ENCODE measurements at places on chromosomes 12 and 14.
A peak's percentile ranks its signal among the peaks of the same experiment; 100 is the strongest.

- no peak for DNase-seq
Measured at GRCh38 chr12:86373813-86374212, 117.6 kb upstream of the MGAT4C start.

DNA sequence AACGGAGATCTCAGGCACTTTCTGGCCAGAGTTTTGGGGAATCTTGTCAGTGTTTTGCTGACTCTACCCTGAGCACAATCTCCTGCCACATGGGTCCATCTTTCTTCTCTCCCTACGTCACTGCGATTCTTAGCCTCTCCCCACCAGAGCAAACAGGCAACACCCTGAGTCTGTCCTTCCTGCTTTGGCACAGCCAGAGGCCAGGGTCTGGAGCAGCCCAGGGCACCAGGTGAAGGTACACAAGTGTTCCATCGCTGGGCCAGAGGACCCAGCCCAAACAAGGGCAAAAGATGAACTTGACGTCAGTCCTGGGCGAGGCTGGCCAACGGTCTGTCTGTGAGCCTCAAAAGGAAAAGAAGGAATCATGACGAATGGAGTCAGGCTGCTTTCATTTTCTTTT is 12.7 kb upstream of the CCDC177 start:
- no peak for DNase-seq

GRCh38 chr14:23068789-23069412 is 11.6 kb upstream of the CDH24 start:
- DNase-seq: peak; percentile 75

- no peak for DNase-seq
Measured at GRCh38 chr14:82694820-82695219, 1161.2 kb upstream of the SEL1L start.

DNA sequence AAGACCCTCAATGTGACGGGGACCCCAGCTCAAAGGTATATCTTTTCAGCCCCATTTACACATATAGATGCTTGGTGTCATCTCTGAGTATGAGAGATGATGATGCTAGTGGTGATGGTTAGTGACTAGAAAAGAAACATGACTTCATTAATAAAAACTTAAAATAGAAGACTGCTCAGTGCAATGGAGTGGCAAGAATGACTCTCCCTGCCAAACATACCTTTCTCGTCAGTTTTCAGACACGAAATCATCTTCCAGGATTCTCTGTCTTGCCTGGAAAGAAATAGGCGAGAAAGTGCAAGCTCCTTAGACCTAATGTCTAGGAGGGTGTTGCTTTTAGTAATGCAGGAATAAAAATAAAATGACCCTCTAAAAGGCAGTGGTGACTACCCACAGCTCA is 71.7 kb downstream of the TPH2 start:
- no peak for DNase-seq

DNA sequence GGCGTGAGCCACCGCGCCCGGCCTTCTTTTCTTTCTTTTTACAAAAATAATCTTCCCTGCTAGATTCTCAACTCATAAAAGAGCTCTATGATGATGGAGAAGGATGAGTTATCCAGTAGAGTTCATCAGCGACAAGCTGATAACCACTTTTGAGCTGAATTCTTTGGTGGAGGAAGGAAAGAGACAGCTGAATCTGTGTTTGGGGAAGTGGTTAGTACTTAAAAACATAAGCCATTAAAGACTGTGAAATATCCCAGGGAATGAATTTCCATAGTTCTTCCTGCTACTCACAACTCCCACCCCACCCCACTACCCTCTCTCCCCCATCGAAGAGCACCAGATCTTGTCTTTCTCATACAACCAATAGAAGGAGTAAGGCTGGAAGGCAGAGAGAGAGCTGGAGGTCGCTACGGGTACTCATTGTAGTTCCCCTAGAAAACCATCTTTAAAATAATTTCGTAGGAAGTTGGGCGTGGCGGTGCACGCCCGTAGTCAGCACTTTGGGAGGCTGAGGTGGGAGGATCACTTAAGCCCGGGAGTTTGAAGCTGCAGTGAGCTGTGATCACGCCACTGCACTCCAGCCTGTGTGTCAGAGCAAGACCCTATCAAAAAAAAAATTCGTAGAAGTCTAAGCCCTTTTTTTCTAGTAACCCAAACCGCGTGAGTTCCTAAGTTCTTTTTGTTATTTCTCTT is 647 bp upstream of the ESPL1 start:
- DNase-seq: no peak

GRCh38 chr12:75560167-75560566 is 48.8 kb upstream of the KRR1 start:
- DNase-seq: no peak

- no peak for DNase-seq
Measured at GRCh38 chr12:119809023-119809422, 68.1 kb downstream of the CIT start.

GRCh38 chr12:114968727-114969126 is 284.8 kb upstream of the TBX3 start:
- no peak for DNase-seq

DNA sequence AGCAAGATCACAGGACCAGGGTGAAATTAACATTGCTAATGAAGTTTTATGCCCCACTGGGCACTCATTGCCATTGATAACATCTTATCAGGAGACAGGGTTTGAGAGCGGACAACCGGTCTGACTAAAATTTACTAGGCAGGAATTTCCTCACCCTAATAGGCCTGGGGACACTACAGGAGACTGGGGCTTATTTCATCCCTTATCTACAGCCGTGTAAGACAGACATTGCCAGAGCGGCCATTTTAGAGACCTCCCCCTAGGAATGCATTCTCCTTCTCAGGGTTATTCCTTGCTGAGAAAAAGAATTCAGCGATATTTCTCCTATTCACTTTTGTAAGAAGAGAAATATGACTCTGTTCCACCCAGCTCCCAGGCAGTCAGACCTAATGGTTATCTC is 8.3 kb downstream of the OR4K17 start:
- DNase-seq: no peak

DNA sequence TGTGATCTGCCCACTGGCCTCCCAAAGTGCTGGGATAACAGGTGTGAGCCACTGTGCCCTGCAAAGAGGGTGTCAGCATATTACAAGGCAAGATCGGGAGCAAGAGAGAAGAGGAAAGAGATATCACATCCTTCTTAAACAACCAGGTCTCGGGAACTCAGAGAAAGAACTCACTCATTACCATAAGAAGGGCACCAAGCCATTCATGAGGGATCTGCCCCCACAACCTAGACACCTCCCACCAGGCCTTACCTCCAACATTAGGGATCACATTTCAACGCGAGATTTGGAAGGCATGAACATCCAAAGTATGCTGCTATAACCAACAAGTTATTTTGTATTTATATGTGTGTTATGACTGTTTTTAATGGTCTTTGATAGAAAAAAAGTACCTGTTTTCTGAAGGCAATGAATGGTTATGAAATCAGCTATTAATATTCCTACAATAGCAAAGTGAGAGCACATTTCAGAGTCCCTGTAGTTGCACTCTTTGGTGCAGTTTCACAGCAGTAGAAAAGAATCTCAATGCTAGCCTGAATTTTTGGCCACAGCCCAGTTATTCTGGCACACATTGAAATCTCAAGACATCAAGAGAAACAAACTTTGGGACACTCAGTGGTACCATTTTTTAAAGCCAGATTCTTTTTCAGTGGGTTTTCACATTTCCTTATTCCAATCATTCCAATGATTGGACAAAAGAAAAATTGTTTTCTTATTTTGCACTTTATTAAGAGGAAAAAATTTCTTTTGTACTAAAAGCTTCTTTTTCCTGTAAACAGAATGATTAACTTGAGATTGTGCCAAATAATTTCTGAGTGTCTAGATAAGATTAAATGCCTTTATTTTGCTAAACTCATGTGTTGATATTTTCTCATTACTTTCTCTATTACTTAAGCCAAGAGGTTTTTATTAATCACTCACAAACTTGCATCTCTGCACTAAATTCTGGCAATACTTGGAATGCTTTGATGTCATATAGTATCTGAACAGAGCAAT is 582.6 kb upstream of the ATP2B1 start:
- no peak for DNase-seq

GRCh38 chr12:30930641-30931040 is 4.1 kb downstream of the TSPAN11 start:
- no peak for DNase-seq

- DNase-seq: no peak
Measured at GRCh38 chr14:84217066-84217465, 1312.9 kb upstream of the FLRT2 start.

DNA sequence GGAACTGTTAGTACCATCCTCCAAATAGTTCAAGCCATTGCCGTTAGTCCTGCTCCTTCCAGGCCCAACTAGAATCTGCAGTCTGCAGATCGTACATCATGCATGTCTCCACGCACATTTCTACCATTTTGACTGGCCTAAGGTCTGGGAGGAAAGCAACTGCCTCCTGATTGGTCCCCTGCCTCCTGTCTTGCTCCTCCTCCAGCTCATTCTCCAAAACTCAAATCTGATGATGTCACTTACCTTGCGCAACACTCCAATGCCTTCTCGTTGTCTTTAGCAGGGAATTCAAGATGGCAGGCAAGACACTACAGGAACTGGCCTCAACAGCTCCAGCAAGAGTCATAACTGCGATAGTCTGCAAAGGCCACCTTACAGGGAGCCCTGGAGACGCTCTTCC is 9.7 kb upstream of the HCAR1 start:
- DNase-seq: no peak

DNA sequence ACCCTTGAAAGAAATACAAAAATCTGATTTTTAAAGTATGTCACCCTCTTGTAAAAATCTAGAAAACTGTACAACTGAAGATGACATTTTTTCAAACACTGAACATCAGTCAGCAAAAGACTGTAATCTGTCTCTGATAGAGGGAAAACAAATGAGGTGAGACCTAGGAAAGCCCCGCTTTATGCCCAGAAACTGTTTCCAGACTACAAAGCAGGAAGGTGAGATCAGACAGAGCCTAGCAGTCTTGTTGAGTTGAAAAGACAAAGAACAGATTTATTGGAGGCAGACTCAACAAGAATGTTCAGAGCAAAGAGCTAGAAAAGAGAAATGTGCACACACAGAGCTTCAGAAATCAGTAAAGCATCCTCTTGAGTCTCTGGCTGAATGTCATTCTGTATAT is 873.6 kb downstream of the LRFN5 start:
- no peak for DNase-seq

DNA sequence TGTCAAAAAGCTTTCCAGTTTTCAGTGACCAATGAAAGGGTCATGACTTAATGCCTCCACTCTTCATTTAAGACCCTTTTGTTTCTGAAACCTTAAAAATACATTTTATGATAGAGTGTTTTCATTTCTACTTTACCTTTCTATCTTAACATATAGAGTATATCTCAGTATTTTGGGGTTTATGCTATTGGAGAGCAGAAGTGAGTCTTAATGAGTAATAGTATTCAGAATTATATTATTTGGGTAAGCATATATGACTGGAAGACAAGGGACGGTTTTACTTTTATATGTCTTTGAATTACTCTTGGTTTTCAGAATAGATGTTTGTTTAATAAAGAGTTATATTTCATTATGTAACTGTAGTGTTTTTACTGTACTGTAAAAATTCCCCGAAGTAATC is 10.8 kb downstream of the ARHGAP5 start:
- DNase-seq: no peak

DNA sequence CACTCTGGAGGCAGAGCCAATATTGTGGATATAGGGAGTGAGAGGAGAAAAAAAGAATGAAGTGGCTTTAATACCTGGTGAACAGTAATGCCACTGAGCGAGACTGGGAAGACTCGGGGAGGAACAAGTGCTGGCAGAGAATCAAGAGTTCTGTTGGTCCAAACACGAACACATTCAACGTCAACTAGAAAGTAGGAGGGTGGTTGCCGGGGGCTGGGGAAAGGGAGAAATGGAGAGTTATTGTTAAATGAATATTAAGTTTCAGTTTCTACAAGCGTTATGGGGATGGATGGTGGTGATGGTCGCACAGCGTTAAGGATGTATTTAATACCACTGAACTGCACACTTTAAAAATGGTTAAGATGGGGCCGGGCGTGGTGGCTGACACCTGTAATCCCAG is 2.8 kb downstream of the SPRING1 start:
- DNase-seq: no peak

DNA sequence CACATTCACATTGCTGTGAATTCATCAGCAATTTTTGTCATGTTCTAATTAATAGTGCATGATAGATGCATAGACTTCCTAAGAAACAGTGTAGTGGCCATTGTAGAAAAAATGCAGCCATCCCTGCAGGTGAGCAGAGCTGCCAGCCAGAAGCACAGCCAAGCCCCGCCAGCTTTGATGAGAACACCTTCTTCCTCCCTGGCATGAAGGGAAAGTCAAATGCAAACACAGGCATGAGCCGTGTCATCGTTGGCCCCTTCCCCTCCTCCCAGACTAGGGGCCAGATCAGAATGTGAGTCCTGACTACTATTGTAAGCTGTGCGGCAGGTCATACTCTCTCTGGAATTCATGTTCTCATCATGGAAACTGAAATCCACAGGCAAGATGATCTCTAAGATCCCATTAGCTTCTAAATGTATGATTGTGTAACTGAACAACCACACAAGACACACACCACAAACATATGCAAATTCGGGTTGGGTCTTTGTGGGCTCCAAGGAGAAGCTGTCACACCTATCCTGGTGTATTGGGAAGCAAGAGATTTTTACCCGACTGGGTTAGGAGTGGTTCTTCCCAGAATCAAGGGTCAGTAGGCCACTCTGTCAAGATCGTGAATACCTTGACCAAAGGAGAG is 2.8 kb upstream of the AQP2 start:
- DNase-seq: no peak

GRCh38 chr14:100649173-100649519 is 61.9 kb upstream of the BEGAIN start:
- DNase-seq: no peak

GRCh38 chr12:89081719-89082369 is 270.5 kb downstream of the DUSP6 start:
- no peak for DNase-seq

GRCh38 chr12:130796985-130797686 is 41.9 kb downstream of the STX2 start:
- DNase-seq: no peak

DNA sequence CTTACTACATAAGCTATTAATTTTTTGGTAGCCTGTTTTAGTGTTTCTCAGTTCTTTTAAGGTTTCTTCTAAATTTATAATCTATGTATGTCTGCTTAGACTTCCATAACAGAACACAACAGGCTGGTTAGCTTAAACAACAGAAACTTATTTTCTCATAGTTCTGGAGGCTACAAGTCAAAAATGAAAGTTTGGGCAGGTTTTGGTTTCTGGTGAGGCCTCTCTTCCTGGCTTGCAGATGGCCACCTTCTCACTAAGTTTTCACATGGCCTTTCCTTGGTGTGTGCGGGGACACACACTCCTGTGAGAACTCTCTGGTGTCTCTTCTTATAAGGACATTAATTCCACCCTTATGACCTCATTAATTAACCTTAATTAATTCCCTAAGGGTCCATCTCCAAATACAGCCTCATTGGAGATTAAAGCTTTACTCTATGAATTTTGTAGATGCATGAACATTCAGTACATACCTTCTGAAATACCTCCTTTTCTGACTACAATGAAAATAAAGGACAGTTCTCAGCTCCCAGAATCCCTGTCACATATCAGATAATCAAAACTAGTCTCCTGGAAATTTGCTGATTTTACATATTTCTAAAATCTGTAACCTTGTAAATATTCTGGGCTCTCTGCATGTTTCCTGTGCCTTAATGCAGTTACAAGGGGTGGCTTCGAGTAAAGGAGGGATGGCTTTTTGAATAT is 23.2 kb upstream of the BMAL2 start:
- DNase-seq: no peak

- DNase-seq: no peak
Measured at GRCh38 chr12:68267892-68268396, 14.5 kb upstream of the IL22 start.

Data from left cardiac atrium (tissue), 4 donors.